Endothelial cell (in vitro differentiated cells): ENCODE measurements at places on chromosomes 16 and 17. TPM values are rescaled to one million over a fixed set of nuclear protein-coding genes. Genes with fewer than 3 reads are reported as not detected.
A peak's percentile ranks its signal among the peaks of the same experiment; 100 is the strongest.

The PAGR1 gene
- 38.6 TPM for total RNA-seq

DNA sequence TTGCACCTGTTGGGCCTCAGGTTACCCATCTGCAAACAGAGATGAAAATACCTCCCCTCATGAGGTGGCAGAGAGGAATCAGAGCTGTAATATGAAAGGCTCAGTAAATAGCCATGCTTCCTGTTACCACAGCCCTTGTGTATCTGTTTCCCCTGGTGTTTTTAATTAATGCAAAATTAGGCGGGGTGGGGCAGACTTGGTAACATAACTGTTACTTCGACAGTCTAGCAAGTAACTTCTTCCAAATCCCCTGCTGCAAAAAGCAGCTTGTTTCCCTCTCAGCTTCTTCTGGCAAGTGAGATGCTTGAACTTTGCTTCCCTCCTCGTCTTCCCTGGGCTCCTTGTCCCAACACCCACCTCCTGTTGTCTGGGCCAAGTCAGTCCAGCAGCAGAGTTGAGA lies 381.5 kb downstream of the CPPED1 start:
- no peak for DNase-seq

The GNGT2 gene
- 2.1 TPM for total RNA-seq

- DNase-seq: no peak
Observed at GRCh38 chr17:67124450-67125148, 80.2 kb downstream of the CACNG1 start.

DNA sequence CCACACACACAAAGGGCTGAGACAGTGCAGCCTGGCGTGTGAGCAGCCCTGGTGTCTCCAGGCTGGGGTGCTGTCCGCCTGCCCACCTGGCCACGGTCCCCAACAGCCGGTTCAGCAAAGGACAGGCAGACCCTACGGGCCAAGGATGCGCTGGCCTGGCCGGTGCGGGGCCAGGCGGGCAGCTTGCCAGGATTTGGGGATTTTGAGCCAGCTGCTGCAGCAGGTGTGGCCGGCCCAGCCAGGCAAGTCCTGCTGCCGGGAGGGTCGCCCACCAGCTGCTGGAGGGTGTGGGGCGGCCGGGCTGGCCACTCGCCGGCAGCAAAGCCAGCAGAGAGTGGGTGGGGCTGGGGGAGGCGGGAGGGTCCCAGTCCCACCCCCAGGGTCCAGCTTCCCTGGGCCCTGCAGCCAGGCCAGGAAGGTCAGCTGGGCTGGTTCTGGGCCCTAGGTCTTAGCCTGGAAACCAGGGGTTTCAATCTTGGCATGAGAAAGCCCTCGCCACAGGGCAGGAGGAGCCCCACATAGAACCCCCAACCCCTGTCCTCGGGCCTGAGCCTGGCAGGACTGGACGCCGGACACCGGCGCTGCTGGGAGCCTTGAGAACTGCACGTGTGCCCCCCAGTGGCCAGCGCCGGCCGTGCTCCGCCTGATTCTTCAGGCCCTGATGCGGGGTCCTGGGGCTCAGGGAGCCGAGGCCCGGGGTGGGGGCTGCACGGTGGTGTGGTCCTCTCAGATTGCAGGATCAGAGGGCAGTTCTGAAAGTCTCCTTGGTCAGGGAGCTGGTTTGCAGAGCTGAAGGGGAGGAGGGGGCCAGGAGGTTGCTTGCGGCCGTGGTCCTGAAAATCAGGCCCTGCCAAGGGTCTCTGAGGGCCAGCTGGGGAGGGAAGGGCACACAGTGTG lies 17.6 kb upstream of the SSTR5 start:
- peak; percentile 85 for DNase-seq

- DNase-seq: no peak
Observed at GRCh38 chr17:75809631-75810111, 25.1 kb downstream of the UNK start.

The SEC14L5 gene
- total RNA-seq: 0.05 TPM

DNA sequence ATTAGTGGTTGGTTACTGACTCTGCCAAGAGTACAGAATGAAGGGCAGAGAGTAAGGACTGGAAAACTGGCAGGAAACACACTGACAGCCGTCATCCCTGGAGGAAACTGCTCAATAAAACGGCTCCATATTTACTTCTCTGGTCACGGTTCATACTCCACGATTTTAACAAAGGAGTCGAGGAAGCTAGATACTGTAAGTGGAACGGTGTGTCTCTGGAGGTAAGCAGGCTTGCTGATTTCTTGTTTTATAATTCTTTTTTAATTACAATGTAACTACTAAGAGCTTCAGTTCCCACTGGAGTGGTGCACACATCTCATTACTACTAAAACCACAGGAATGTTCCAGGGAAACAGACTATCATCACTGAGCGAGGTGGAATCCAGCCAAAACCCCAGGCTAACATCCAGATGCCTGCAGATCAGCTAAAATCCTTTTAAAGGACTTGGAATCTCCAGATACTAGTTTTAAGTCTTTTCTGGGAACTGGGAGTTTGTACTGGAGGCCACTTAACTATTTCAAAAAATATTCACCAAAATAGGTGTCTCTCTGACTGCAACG lies 17.8 kb downstream of the SERPINF1 start:
- no peak for DNase-seq

- no peak for DNase-seq
Observed at GRCh38 chr16:29007730-29008593, 23.1 kb downstream of the LAT start.

DNA sequence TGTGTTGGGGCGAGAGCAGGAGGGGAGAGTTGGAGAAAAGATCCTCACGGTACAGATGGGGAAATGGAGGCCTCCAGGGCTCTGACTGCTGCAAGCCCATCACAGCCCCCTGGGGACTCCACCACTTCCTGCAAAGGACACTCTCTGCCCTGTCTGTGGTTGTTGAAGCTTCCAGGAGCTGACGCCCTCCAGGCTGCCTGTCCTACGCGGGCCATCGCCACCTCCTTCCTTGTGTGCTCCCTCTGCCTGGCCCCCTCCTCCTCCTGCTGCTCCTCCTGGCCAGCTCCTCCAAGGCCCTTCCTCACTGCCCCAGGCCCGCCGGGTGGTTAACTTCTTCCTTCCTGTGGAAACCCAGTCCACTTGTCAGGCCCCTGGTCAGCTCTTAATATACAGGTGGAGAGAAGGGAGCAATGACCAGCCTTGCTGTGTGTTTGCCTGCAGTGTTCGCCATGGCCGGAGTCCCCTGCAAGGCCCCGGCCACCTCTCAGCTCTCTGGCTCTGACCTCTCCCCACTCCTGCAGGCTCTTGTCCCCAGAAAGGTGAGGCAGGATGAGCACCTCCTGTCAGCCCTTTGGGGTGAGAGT lies 18.4 kb upstream of the STAC2 start:
- no peak for DNase-seq

DNA sequence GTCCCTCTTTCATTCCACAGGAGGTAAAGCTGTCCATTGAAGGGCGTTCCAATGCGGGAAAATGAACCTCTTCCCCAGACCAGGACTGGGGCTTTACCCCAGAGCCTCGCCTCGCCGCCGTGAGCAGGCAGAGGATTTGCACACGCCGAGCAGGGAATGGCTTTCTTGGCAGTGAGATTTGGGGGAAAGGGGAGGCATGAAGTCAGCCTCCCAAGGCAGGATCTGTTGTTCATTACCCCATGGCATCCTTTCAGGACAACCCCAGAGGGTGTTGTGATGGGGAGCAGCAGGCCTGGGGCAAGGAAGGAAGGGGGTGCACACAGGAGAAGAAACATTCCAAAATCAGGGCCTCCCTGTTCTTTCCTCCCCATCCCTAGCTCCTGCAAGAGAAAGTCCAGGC lies 6.0 kb downstream of the ATXN1L start:
- no peak for DNase-seq

GRCh38 chr17:51819341-51820219 lies 338.9 kb downstream of the CA10 start:
- no peak for DNase-seq

The NAGS gene
- total RNA-seq: 1.2 TPM

- DNase-seq: no peak
Observed at GRCh38 chr16:14193316-14193871, 122.3 kb downstream of the MRTFB start.

- peak; percentile 55 for DNase-seq
Observed at GRCh38 chr16:49854188-49854795, 1.6 kb downstream of the ZNF423 start.

DNA sequence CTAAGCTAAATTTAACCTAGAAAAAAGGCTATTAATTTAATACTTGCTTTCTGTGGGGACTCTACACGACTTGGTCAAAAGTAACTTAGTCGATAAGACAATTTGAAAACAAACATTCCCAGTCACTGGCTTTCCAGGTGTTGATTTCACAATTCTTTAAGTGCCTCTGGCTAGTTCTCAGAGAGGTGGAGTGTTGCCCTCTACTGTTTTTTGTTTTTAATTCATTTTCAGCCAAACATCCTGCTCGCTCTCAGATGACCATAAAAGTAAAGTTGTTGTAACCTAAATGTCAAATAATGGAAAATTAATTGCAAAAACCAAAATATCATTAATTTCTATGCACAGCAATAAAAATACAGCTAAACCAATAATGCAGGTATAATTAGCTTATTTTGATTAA lies 107.1 kb downstream of the MYO1D start:
- no peak for DNase-seq

DNA sequence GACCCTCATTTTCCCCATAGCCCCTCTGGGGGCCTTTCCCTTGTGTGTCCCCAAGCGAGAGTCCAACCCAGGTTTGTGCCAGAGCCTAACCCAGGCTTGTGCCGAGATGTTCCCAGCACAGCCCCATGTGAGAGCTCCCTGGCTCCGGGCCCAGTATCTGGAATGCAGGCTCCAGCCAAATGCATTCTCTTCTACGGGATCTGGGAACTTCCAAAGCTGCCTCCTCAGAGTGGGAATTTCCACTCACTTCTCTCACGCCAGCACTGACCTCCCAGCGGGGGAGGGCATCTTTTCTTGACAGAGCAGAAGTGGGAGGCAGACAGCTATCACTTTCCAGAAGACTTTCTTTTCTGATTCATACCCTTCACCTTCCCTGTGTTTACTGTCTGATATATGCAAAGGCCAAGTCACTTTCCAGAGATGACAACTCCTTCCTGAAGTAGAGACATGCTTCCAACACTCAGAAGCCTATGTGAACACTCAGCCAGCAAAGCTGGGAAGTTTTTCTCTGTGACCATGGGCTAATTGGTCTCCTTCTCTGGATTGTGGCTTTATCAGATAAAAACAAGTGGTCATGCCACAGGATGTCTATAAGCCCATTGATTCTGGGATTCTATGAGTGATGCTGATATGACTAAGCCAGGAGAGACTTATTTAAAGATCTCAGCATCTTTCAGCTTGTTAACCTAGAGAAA lies 2.5 kb upstream of the CCL2 start:
- no peak for DNase-seq

DNA sequence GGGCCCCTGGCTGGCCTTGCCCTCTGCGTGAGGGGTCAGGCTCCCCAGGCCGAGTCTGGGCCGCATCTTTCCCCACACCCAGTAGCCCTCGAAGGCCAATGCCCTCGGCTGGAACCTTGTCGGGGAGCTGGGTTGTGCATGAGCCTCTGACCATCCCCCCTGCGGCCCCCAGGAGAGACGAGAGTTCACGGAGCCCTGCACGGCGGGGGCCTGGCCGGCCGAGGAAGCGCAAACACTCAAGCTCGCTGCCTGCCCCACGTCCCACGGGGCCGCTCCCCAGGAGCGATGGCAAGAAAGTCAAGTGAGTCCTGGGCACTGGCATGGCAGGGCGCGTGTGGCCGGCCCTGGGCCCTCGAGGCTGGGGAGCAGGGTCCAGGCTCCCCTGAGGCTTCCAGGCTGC lies 57.3 kb downstream of the BAHCC1 start:
- DNase-seq: no peak

- DNase-seq: no peak
Observed at GRCh38 chr17:17888821-17889220, 52.0 kb upstream of the SREBF1 start.

DNA sequence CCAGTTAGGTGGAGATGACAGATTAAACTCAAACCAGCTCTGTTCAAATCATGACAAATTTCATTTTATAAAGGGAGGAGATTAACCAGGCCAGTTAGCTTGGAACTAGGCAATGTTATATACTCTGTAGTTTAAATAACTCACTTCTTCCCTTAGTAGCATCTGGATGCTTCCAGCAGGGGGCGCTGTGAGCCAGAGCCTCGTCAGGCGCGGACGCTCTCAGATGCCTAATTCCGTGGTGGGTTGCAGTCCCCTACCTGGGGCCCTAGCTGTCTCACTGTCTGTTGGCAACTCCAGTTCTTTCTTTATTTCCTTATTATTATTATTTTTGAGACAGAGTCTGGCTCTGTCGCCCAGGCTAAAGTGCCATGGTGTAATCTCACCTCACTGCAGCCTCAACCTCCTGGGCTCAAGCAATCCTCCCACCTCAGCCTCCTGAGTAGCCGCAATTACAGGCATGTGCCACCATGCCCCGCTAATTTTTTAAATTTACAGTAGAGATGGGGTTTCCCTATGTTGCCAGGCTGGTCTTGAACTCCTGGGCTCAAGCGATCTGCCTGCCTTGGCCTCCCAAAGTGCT lies 17.3 kb upstream of the WFDC1 start:
- peak; percentile 82 for DNase-seq
